Breast epithelium (tissue), 4 donors: ENCODE measurements at places on chromosomes 3 and 15. TPM values are rescaled to one million over a fixed set of nuclear protein-coding genes. Genes with fewer than 3 reads are reported as not detected.

Gene MORC1
- not detected for total RNA-seq

Gene SUSD5
- 4.2 TPM for total RNA-seq

Gene LAMB2
- total RNA-seq = 411 TPM

Gene TP63
- total RNA-seq = 20.0 TPM

Gene UPK1B
- not detected for total RNA-seq

Gene ADGRG7
- total RNA-seq = not detected

Gene PLA1A
- 0.59 TPM for total RNA-seq

Gene DPH3
- 21.0 TPM for total RNA-seq

Gene PAK6
- 0.80 TPM for total RNA-seq

Gene CALML4
- total RNA-seq = 5.3 TPM

Gene SPCS1
- total RNA-seq = 90.2 TPM

Gene GOLGA6D
- not detected for total RNA-seq

Gene CPNE4
- not detected for total RNA-seq

Gene PGBD4
- 1.3 TPM for total RNA-seq

Gene ESYT3
- total RNA-seq = 0.32 TPM

Gene NEDD4
- total RNA-seq = 19.3 TPM

Gene TLR9
- 0.29 TPM for total RNA-seq

Gene SEMA3B
- total RNA-seq = 10.1 TPM

Gene BRK1
- 119 TPM for total RNA-seq

Gene TIMP4
- total RNA-seq = 170 TPM

Gene SKOR1
- 1.1 TPM for total RNA-seq

Gene ST3GAL6
- total RNA-seq = 16.1 TPM

Gene CACNA1D
- total RNA-seq = 50.3 TPM

Gene ITIH1
- total RNA-seq = 0.32 TPM

Gene AADACL2
- total RNA-seq = 0.16 TPM

Gene CDC25A
- total RNA-seq = 2.6 TPM

Gene UBA3
- total RNA-seq = 69.2 TPM

Gene RPL39L
- total RNA-seq = 15.4 TPM

Gene HIGD1A
- 185 TPM for total RNA-seq

Gene DOCK3
- total RNA-seq = 0.66 TPM

Gene ZNF80
- total RNA-seq = 0.33 TPM

Gene PDIA5
- total RNA-seq = 10.7 TPM

Gene GOLGA6L9
- 2.1 TPM for total RNA-seq

Gene MKRN2OS
- 3.6 TPM for total RNA-seq

Gene NOX5
- 1.0 TPM for total RNA-seq

Gene RLBP1
- total RNA-seq = not detected

Gene CMTM7
- total RNA-seq = 16.8 TPM

Gene IGSF11
- 1.3 TPM for total RNA-seq

Gene FOXL2
- not detected for total RNA-seq

Gene CHRNB4
- not detected for total RNA-seq

Gene PLXND1
- 118 TPM for total RNA-seq

Gene KIF23
- total RNA-seq = 6.4 TPM

Gene MFN1
- 61.0 TPM for total RNA-seq

Gene GOLGA8T
- total RNA-seq = not detected

Gene GPR149
- not detected for total RNA-seq

Gene EPHB1
- total RNA-seq = 1.8 TPM

Gene SOX14
- not detected for total RNA-seq

Gene SLC12A1
- total RNA-seq = not detected

Gene SLC12A8
- total RNA-seq = 9.8 TPM

Gene TRAK1
- 40.6 TPM for total RNA-seq

Gene ANKUB1
- not detected for total RNA-seq

Gene GALK2
- total RNA-seq = 26.2 TPM

Gene ST8SIA2
- 0.59 TPM for total RNA-seq

Gene SMCO1
- not detected for total RNA-seq

Gene NDN
- total RNA-seq = 105 TPM

Gene SLC22A14
- not detected for total RNA-seq
